ENCODE measurements at places on chromosomes 7 and 10. TPM values are rescaled to one million over a fixed set of nuclear protein-coding genes. Genes with fewer than 3 reads are reported as not detected.

The ECHDC3 gene
- total RNA-seq = 47.5 TPM

The HTR5A gene
- total RNA-seq = not detected

The NHLRC2 gene
- total RNA-seq = 36.4 TPM

The INHBA gene
- total RNA-seq = 1.2 TPM

The STAMBPL1 gene
- 14.0 TPM for total RNA-seq

- DNase-seq = no peak
Observed at GRCh38 chr10:121155742-121156474, 304.7 kb downstream of the WDR11 start.

GRCh38 chr10:125538947-125539731, 143.8 kb downstream of the TEX36 start:
- no peak for DNase-seq

- DNase-seq = no peak
Observed at GRCh38 chr7:126718419-126718818, 534.3 kb downstream of the GRM8 start.

DNA sequence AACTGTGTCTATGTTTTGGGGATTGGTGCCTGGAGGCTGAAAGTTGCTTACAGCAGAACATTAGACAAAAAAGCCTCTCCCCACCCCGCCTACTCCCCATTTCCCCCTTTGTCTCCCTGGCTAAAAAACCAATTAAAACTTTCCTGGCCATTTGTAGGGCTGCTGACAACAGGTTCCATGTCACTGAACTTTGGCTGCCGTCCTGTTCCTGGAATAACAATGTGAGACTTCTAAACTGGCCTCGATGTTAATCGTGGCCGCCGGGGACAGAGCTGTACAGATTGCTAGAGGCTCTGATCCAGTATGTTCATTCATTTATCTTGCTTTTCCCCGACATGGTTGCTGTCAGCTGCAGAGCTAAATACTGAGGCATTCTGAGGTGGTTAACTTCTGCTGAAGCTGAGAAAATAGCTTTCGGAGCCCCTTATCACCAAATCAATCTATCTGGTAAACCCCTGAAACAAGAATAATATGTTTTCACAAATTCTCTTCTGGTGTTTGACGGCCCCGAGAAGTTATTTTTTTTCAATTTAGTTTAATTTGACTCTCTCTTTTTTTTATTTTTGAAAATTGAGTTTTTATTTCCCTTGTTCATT, 271.6 kb downstream of the GFRA1 start:
- DNase-seq = no peak

DNA sequence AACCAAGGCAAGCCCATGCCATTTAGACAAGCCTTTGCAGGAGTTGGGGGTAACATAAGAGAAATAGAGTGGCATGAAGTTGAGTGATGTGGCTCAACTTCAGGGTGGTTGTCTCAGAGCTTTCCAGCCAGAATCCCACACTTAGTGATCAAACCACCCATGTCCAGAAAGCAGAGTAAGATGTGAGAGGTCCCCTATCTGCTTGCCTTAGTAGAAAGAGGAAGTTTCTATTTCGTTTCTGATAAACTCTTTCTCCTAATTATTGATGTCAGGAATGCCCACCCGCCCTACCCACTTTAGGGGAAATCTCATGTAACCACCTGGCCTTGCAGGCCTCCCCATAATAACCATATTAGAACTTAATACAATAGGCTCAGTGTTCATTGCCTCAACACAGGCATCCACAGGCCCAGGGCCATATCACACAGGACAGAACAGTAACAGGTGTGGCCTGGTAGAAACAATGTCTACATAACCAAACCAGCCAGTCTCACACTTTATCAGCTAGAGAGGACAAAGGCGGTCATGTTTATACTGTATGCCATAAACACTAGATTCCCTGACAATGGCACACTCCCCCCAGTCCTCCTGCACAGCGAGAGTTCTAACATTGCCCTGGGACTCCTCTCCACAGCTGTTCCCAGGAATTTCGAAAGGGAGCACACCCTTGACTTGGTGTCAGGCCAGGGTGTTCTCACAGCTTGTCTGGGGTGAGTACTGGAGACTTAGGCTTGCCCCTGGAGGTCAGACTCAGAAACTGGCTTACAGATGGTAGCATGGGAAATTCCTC, 364.4 kb downstream of the CXCL12 start:
- DNase-seq = no peak

- DNase-seq = peak; percentile 68
Observed at GRCh38 chr7:70694434-70694970, 437.4 kb upstream of the GALNT17 start.

GRCh38 chr10:79443338-79444198, 1.9 kb downstream of the ZCCHC24 start:
- peak; percentile 71 for DNase-seq

- no peak for DNase-seq
Observed at GRCh38 chr10:102777711-102778453, 34.1 kb downstream of the WBP1L start.

GRCh38 chr7:134645935-134646334, 718 bp upstream of the BPGM start:
- DNase-seq = no peak

GRCh38 chr10:13624630-13625029, 37.9 kb downstream of the PRPF18 start:
- DNase-seq = no peak

- DNase-seq = no peak
Observed at GRCh38 chr7:50658696-50659095, 93.5 kb upstream of the DDC start.

DNA sequence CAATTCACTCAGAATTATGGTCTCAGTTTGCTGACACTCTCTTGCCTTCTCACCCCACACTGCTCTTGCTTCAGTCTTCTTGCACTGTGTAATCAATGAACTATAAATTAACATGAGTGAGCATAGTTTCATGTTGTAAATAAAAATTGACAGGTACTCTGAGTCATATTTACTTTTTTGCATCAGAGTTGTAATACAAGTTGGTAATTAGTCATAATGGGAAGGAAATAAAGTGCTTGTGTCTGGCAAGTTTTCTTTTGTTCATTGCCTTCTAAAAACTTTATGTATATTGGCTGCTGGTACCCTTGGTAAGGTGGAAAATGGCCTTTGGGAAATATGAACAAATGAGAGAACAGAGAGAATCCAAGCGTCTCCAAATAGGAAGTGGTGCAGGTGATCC, 169.3 kb upstream of the MAGI2 start:
- no peak for DNase-seq

GRCh38 chr7:39651265-39651664, 27.9 kb downstream of the RALA start:
- no peak for DNase-seq

DNA sequence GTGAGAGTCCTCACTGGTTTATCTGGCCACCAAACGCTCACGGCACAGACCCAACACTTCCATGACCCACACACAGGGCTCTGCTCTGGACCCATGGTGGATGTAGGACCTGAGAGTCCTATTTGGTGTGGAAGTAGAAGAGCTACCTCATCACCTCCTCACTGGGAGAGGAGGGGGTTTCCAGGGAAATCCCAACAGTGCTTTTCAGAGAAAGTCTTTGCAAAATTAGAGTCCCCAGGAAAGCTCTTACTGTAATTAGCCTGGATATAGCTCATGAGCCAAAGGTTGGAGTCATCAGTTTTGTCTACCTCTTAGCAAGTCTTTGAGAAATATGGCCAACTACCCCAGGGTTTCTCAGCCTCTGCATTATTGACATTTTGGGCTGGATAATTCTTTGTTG, 34.7 kb upstream of the TARP start:
- DNase-seq = no peak
